Regular cardiac myocyte (primary cell): ENCODE measurements at places on chromosomes 6 and 20. TPM values are rescaled to one million over a fixed set of nuclear protein-coding genes. Genes with fewer than 3 reads are reported as not detected.

The XRN2 gene
- 82.0 and 97.6 TPM in 2 replicates for total RNA-seq

The CLDN20 gene
- total RNA-seq = not detected in 2 replicates

The GRM1 gene
- total RNA-seq = under 0.01 TPM in 2 replicates

The OXT gene
- not detected in 2 replicates for total RNA-seq

The STMND1 gene
- total RNA-seq = not detected in 2 replicates

The SESN1 gene
- total RNA-seq = 19.2 and 38.6 TPM in 2 replicates

The NHSL1 gene
- total RNA-seq = 6.2 and 9.2 TPM in 2 replicates

The PACSIN1 gene
- total RNA-seq = not detected in 2 replicates

The SPATS1 gene
- not detected in 2 replicates for total RNA-seq

The TMEM170B gene
- total RNA-seq = 0.58 and 1.7 TPM in 2 replicates

The RIPOR2 gene
- total RNA-seq = 0.19 and 1.1 TPM in 2 replicates

The DNMT3B gene
- total RNA-seq = 2.0 and 2.1 TPM in 2 replicates

The GLP1R gene
- under 0.01 TPM in 1 of 2 replicates, not detected in the other for total RNA-seq
